HT1080 (cell line): ENCODE measurements at places on chromosomes 16 and 17.

DNA sequence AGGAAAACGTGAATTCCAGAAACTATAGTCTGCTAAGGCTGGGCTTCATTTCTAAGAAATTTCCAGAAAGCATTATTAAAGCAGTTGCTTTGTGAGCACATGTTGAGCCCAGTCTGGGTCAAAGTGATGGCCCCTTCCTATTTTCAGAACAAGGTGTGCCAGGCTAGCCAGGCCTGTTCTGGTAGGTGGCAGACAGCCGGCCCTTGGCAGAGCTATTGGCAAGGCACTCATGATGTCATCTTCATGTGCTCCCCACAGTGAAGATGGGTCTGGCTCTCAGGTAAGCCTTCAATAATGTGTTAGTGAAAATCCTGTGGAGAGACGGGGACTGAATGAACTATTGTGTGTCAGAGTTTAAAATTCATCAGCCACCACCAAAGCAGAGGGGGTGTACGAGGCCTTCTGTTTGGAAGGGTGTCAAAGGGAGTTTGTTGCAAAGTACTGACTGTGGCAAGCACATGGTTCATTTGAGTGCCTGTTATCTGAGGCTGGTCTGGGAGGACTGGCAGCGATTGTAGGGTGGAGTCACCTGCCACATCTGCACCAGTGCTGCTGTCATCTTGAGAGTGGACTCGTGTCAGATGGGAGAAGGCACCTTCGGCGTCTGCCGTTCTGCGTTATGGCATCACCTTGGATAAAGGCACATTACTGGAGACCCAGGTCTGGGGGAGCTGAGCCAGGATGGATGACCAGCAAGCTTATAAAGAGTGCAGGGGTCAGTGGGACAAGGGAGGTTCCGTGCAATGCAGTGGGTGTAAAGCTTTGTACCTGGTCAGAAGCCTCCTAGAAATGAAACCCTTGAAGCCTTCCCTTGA is 43.4 kb downstream of the KSR1 start:
- DNase-seq: no peak

- DNase-seq: no peak
Measured at GRCh38 chr17:50051606-50052005, 4.3 kb upstream of the ITGA3 start.

DNA sequence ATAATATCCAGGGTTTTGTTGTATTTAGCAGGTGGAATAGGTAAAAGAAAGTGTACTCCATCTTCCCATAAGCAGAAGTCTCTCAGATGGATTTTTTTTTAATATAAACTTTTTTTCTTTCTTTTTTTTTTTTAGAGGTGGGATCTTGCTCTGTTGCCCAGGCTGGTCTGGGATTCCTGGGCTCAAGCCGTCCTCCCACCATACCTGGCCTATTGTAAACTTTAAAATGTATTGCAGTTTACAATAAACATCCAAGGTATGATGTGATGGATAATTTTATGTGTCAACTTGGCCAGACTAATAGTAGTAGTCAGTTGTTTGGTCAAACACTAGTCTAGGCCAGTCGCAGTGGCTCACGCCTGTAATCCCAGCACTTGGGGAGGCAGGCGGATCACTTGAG is 10.8 kb upstream of the GP1BA start:
- no peak for DNase-seq

GRCh38 chr16:30700491-30700890 is 1.5 kb downstream of the SRCAP start:
- no peak for DNase-seq

DNA sequence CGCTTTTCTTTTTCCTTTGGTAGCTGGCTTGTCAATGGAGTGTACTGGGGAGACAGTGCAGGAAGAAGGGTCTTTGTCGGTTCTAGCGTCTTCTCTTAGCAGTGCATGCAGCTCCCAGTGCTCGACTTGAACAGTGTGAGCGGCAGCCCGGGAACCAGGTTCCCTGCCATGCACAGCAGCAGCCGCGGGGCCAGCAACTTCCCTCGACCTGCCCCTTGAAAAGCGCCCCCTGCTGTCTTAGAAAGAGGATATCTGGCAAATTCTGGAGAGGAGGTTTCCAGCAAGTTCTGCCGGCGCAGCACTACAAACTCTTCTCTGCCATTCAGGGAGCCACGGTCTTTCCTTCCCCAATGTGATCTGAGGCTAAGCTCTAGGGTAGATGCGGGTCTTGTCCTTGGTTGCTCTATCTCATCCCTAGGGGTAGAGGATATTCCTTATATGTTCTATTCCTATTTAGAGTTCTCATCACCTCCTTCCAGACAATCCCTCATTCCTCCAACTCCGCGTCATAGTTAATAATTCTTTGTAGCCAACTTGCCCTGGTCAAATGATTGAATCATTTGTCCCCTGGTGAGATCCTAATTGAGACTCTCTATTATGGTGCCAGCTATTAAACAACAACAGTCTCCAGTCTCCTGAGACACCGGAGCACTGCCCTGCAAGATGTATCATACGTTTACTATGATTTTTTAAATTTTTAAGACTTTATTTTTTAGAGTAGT is 451.3 kb downstream of the PMP22 start:
- DNase-seq: no peak

GRCh38 chr17:60305141-60305540 is 86.8 kb downstream of the USP32 start:
- DNase-seq: peak; percentile 32

- no peak for DNase-seq
Measured at GRCh38 chr17:2149934-2150333, 95.0 kb downstream of the HIC1 start.

GRCh38 chr16:9820476-9821246 is 361.6 kb downstream of the GRIN2A start:
- no peak for DNase-seq

DNA sequence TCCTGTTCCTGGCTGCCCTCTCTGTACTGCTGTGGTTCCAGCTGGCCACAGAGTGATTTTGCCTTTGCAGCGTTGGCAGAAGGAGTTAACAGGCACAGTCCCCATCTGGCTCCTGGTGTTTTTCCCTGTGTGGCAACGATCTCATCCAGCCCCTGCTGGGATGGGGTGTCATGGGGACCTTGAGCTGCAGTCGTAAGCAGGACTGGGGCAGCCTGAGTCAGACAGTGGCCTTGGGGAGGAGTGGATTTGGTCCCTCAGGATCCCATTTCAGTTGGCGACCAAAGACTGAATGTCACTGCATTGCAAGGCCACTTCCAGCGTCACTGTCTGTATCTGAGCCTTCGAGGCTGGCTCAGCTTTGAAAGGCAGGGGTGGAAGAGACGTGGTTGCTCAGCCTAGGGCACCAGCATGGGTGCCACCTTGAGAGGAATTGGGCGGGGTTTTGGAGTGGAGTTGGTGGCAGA is 11.9 kb downstream of the TMEM94 start:
- no peak for DNase-seq

DNA sequence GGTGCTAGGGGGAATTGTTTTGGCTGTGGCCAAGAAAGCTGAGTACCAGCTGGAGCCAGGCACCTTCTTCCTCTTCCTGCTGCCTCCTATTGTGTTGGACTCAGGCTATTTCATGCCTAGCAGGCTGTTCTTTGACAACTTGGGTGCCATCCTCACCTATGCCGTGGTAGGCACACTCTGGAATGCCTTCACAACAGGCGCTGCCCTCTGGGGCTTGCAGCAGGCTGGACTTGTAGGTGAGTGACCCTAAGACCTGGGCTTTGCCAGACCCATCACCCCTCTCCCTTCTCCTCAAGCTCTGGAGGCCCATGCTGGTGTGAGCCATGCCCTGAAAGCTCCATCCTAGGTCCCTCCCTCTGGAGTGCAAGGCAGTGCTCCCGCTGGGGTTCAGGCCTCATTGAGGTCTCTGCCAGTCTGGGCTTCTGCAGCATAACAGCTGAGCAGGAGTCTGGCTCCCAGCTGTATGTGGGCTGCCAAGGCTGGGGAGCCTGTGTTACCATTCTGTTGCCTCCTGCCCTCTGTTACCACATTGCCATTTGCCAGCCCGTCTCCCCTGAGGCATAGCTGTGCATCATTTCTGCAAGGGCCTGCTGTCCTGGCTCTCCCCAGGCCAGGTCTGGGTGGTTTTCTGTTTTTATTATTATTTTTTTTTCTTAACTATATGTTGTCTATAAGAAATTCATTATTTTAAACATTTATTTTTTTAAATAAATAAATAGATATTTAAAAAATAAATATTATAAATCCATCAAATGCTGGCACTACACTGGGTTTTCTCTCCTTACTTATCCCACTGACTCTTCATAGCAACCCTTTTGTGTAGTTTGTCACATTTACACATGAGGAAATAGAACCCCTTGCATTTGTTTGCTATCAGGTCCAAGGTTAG is 4.1 kb downstream of the SLC9A5 start:
- DNase-seq: no peak

DNA sequence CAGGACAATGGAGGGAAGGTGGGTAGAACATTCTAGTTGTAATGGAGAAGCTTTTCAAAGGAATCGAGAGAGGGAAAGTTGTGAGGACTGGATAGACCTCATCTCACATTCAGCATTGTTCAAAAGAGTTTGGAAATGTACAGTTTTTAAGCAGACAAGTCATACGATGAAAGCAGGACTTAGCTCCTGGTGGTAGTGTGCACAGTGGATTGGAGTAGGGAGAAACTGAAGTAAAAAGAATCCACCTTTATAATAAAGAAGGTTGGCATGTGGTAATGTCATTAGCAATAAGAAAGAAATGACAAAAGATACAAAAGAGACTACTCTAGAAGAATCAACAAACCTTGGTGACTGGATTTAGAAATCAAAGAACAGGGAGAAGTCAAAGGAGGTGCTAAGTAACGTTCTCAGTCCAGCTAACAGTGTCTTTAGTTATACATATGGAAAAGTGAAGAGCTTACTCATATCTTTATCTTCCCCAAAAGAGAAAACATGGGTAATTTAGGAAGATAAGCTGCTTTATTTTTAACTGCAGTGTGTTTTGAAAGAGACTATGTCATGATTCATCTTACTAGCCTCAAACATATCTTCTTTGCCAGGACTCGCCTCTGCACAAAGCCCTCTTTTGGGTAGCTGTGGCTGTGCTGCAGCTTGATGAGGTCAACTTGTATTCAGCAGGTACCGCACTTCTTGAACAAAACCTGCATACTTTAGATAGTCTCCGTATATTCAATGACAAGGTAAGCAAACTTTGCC is 18.7 kb upstream of the EVI2A start:
- peak; percentile 78 for DNase-seq

- DNase-seq: no peak
Measured at GRCh38 chr17:51118330-51119195, 2.1 kb downstream of the SPAG9 start.

DNA sequence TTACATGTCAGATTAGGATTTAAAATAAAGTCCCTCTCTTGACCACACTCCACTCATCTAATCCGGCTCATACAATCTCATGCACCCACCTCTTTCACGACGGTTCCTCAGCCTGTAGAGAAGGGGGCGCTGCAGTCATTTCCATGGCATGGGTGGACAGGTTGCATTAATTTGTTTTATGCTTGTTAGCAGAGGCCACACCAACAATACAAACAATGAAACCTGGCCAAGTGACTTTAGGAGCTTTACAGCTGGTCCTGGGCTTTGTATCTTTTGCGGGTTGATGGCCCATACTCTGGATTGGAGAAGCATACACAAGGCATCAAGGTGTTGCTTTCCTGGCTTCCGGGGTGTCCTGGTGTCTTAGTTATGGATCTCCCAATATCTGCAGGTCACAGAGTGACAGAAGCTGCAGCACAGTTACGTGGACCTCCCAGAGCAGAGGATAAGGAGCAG is 9.7 kb upstream of the SNF8 start:
- peak; percentile 44 for DNase-seq

DNA sequence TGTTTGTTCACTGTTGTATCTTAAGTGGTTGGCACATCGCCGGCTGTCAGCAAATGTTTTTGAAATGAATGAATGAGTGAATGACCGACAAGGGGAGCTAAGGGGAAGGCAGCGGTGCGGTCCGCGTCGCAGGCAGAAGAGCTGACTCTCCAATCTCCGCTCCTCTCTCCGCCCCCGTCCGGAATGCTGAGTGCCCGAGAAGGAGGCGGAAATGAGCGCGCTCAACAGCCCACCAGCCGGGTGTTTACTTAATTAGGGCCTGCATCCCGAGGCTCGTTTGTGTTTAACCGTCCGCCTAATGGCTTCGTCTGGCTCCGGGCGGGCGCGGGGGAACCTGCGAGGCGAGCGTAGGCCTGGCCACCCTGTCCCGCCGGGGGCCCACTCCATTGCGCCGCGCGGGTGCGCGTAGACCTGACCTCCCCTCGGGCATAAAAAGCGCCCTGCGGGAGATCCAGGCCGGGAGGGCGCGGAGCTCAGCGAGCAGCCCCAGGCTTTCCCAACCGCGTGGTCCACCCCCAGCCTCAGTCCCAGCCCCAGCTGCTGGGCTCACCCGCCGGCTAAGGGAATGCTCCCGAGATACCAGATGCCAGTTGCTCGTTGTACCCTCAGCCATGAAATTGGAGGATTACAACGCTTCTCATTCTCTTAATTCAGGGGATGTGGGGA is 2.5 kb upstream of the CDH3 start:
- DNase-seq: no peak

GRCh38 chr17:78237401-78238012 is 6.1 kb downstream of the TMEM235 start:
- no peak for DNase-seq

GRCh38 chr17:27491713-27492190 is 35.5 kb downstream of the KSR1 start:
- DNase-seq: no peak

DNA sequence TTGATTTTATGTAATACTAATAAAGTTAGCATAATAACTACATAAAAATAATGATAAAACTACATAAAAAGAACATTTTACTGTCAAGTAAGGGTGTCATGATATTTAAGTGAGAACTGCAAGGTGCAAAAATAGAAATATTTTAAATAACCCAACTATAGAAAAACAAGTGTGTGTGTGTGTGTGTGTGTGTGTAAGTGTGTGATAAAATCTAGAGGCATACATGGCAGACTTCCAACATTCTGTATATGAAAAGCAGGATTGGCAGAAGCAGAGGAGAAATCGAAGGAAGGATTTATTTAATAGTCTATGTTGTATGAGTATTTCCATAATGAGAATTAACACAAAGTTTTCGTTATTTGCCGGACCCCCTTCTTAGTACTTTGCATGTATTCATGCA is 334.1 kb downstream of the KCNJ2 start:
- DNase-seq: no peak

GRCh38 chr17:78323826-78324390 is 36.0 kb downstream of the SOCS3 start:
- no peak for DNase-seq

DNA sequence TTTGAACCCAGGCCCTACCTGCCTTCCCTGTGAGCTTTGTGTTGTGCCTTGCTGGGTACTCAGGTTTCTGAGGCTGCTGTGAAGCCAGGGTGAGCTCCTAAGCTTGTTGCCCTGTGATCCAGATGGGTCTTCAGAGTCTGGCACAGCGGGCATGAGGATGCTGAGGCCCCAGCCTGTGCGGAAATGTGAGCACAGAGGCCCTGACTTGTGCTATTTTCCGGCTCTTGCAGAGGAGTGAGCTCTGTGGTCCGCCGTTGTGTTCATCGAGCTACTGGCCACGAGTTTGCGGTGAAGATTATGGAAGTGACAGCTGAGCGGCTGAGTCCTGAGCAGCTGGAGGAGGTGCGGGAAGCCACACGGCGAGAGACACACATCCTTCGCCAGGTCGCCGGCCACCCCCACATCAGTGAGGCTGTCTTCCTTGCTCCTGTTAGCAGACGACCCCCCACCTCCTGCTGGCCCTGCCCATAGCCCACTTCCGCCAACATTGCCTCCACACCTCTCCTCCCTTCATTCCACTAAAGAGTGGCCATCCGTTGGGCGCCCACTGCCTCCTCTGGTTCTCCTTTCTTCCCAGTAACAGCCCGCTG is 2.7 kb downstream of the PHKG2 start:
- no peak for DNase-seq

GRCh38 chr17:32492648-32493289 is 6.0 kb downstream of the CDK5R1 start:
- no peak for DNase-seq
